Gastrocnemius medialis (tissue), 4 donors: ENCODE measurements at places on chromosomes 7 and 10. TPM values are rescaled to one million over a fixed set of nuclear protein-coding genes. Genes with fewer than 3 reads are reported as not detected.

DNA sequence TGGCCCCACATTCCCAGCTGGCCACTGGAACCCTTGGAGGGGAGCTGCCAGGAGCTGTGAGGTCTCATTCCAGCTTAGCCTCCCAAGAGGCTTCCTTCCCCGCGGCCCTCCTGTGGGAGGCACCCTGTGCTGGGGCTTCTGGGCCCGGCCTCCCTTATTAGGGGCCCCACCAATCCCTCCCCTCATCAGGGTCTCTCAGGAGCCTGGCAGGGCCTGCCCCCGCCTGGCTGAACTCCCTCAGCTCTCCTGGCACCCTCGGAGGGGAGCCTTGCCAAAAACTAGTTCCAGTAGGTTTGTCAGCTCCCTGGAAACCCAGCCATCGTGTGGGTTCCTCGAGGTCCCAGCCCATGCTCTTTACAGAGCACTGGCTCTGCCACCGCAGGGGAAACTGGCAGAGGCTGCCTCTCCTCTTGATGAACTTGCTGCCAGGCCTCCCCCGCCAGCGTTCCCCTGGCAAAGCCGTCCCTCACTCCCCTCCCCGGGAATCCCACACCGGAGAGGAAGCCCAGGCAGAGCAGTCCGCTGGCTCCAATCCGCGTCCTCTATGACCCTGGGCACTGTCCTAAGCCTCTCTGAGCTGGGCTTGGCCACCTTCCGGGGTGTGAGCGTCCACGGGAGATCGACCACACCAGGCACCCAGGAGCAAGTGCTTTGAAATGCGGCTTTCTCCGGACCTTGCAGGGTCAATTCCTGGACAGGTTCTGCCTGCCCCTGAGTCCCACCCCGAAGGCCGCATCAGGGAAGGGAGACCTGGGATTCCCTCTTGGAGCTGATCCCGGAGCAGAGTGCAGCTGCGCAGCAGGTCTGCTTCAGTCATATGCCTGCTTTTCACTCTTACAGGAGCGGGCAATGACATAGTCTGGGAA lies 139.8 kb downstream of the ARHGAP22 start:
- H3K27ac ChIP-seq: no peak overlapping the region
- peaks cover 13% of the 10 kb centered on the region for H3K4me1 ChIP-seq
- no peak for DNase-seq
- H3K27me3 ChIP-seq: no peaks in the 10 kb centered on the region

DNA sequence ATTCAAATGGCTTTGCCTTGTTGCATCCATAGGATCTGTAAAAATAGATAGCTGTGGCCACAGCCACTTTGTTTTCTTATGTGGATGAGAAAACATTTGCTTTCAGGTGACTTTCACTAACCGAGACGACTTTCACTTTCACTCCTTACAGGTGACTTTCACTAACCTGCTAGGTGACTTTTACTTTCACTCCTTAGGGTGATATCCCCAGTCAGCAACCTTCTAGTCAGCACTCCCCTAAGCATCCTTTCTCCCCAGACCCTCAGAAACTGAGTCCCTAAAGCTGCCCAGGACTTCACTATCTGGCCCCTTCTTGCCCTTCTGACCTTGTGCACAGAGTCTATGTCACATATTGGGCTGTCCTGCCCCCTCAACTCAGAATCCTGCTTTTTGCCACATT lies 177.5 kb downstream of the RELN start:
- no peak for DNase-seq
- H3K4me1 ChIP-seq: no peaks in the 10 kb centered on the region
- no peaks in the 10 kb centered on the region for H3K36me3 ChIP-seq
- no peak overlapping the region for H3K4me3 ChIP-seq

DNA sequence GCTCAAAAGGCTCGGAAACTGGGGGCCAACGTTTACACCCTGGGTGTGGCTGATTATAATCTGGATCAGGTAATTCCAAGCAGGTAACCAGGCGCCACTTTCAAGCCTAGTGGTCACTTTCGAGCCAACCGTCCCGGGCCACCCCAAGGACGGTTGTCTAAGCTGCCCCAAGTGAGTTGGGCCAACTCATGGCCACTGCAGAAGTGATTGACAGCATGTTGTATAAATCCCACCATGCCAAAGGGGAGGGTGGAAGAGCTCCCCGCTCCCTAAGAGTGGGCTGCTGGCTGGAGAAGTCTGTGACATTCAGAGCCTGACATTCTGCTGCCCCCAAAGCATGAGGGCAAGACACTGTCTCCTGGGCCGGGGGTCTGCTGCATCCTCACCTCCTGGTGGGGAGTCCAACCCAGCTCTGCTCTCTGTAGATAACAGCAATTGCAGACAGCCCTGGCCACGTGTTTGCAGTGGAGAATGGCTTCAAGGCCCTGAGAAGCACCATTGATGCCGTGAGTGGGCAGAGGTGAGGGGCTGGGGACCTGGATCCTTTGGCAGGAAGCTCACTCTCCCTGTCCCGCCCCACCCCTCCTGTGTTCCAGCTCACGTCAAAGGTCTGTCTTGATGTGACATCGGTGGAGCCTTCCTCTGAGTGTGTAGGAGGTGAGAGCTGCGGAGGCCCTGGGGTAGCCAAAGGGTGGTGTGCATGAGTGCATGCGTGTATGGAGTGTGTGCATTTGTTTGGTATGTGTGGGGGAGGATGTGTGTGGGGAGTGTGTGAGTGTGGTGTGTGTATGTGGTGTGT lies 10.8 kb downstream of the ANTXRL start:
- no peaks in the 10 kb centered on the region for H3K27me3 ChIP-seq
- H3K4me3 ChIP-seq: no peak overlapping the region
- H3K4me1 ChIP-seq: no peaks in the 10 kb centered on the region
- no peak for DNase-seq
- no peaks in the 10 kb centered on the region for H3K36me3 ChIP-seq

DNA sequence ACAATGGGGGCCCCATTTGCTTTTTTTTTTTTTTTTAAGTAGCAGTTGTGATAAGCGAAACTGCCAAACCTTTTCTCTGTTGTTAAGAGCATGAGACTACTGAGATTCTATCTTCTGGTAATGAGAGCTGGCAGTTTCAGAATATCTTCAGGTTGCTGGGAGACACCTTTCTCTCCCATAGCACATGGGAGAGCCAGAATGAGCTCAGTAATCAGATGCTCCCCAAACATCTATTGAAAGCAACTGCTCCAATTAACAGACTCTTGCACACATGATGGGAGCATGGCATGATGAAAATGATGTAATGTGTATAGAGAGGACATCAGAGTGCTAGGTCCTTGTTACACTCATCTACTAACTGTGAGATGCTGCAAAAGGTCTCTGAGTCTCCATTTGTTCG lies 18.8 kb downstream of the MYO3A start:
- H3K27me3 ChIP-seq: no peaks in the 10 kb centered on the region
- no peaks in the 10 kb centered on the region for H3K36me3 ChIP-seq
- no peak overlapping the region for H3K4me3 ChIP-seq
- no peaks in the 10 kb centered on the region for H3K4me1 ChIP-seq

DNA sequence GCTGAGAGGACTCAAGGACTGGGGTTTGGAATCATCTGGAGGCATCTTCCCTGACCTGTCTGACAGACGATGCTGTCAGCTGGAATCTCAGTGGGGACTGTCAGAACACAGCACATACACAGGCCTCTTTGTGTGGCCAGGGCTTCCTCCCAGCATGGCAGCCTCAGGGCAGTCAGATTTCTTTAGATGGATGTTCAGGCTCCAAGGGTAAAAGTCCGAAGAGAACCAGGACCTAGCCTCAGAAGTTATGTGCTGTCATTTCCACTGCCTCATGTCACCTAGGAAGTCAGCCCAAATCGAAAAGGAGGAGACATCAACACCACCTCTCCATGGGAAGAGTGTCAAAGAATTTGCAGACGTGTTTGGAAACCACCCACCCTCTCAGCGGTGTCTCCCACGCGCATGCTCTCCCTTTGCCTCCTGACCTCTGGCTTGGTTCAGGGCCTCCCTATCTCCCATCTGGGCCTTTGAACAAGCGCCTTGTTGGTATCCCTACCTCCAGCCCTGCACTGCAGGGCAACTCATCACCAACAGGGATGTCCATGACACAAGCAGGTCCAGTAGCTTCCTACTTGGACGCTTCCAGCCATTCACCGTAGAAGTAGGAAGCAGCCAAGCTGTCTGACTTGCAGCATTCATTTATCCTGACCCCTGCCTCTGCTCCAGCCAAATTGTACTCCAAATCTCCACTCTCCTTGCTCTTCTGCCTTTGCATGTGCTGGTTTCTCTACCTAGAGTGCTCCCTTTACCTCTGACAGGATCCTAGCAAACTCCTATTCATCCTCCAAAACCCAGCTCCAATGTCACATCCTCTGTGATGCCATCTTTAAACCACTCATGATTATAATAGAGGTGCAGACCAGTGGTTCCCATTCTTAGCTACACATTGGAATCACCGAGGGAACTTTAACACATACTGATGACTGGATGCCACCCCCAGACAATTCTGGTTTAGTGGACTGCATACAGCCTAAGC lies 121.6 kb downstream of the OAT start:
- no peak overlapping the region for H3K27ac ChIP-seq
- no peaks in the 10 kb centered on the region for H3K27me3 ChIP-seq
- H3K4me3 ChIP-seq: no peak overlapping the region
- H3K36me3 ChIP-seq: no peaks in the 10 kb centered on the region
- no peak for DNase-seq

GRCh38 chr10:35172574-35172973 lies 45.9 kb downstream of the CREM start:
- H3K27me3 ChIP-seq: no peaks in the 10 kb centered on the region
- H3K36me3 ChIP-seq: no peaks in the 10 kb centered on the region
- peak; percentile 24 for DNase-seq
- peaks cover 15% of the 10 kb centered on the region for H3K4me1 ChIP-seq
- peak overlapping the region; percentile 8 for H3K27ac ChIP-seq

Gene ANKRD7
- not detected for total RNA-seq

Gene ASZ1
- not detected for total RNA-seq
